ENCODE measurements at places on chromosomes 3 and 15. TPM values are rescaled to one million over a fixed set of nuclear protein-coding genes. Genes with fewer than 3 reads are reported as not detected.

- no peak for DNase-seq
These were observed 288.9 kb downstream of the EFHB start for GRCh38 chr3:19645093-19645492.

DNA sequence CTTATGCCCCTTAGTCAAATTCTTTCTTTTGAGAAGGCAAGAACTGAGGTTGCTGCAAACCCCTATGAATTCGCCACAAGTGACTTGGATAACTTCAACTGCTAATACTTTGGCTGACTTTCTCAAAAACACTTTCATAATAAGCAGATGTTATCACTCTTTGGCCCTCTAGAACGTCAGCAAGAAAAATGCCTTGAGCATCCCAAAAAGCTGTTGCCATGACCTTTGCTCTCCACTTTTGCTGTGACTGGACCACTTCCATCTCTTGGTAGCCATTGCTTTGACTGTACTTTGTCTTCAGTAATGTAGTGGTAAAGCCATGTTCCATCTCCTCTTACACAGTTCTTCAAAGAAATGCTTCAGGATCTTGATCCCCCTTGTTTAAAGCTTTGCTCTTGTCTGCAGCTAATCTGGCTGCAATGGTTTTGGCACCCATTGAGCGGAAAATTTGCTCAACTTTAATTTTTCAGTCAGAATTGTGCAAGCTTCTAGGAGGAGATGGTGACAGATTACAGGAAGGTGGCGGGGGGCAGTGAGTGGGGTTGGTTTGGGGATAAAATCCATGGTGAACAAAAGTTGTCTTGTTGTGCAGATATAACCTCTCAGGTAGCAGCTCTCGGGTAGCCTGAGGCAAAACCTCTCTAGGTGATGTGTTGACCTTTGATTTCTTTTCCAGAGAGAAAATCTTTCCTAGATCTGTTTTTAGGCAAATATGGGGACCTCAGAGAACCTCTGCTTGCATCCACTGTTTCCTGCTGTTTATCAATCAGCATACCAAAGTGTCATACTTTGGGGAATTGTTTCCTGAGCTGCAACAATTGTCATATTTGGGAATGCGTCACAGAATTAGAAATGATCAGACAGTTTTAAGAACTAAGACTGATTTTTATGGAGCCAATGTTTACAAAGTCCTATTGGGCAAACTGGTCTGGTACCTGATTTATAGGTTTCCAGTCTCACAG, 83.6 kb downstream of the CCR1 start:
- DNase-seq = no peak

CATSPER2 gene
- 3.6 TPM for polyA plus RNA-seq

GRCh38 chr15:74896316-74896715, 6.5 kb downstream of the MPI start:
- DNase-seq = no peak

GRCh38 chr3:145864336-145864735, 296.6 kb downstream of the PLOD2 start:
- no peak for DNase-seq

- DNase-seq = no peak
These were observed 1031.7 kb upstream of the CFAP20DC start for GRCh38 chr3:60081381-60082095.

GRCh38 chr3:139715166-139715565, 37.4 kb upstream of the NMNAT3 start:
- no peak for DNase-seq

ANKRD63 gene
- 0.18 TPM for polyA plus RNA-seq

DNA sequence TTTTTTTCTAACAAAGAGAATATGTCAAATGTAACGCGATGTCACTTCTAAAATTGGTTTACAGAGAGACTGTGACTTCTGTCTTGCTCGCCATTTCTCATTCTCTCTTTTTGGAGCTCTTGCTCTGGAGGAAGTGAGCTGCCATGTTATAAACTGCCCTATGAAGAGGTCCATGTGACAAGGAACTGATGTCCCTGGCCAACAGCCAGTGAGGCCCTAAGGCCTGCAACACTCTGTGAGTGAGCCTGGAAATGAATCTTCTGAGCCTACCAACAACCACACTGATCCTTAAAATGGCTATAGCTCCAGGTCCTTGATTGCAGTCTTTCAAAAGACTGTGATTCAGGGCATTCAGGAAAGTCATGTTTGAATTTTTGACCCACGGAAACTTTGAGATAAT, 49.9 kb downstream of the NMD3 start:
- no peak for DNase-seq

DNA sequence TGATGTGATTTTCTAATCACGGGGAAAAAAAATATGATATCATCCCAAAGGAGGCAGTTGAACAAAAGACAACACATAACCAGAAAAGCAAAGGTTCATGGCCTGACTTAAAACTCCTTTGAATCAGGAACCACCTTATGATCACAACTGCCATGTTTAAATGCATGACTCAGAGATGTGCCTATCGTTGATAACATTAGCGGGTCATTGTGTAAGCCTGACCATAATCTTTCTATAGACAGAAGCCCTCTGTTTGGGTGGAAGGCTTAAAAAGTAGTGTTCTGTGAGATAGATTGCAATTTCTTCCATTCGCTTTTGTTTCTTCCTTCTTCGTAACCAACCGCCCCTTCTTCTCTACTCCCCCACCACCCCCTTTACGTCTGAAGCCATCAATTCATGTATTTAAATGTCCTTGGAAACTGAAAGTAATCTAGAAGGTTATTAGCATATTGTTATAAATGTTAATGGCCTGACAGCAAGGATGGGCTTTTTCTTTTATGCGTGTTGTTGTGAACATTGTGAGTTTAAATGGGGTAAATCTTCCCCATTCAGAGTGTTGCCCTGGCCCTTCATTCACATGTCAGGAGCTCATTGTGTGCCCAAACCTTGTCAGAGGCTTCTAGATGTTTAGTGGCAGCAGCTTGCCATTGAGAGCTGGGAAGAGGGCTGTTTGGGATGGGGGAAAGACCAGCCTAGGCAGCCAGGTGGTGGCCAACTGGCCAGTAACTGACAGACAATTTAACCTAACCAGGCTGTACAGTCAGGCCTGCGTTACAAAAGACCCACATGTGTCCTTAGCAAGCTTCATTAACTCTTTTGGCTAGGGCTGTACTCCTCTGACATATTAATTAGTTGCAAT, 64.5 kb downstream of the EPHA3 start:
- no peak for DNase-seq

GRCh38 chr3:126197854-126198584, 17.6 kb upstream of the ALDH1L1 start:
- no peak for DNase-seq

DNA sequence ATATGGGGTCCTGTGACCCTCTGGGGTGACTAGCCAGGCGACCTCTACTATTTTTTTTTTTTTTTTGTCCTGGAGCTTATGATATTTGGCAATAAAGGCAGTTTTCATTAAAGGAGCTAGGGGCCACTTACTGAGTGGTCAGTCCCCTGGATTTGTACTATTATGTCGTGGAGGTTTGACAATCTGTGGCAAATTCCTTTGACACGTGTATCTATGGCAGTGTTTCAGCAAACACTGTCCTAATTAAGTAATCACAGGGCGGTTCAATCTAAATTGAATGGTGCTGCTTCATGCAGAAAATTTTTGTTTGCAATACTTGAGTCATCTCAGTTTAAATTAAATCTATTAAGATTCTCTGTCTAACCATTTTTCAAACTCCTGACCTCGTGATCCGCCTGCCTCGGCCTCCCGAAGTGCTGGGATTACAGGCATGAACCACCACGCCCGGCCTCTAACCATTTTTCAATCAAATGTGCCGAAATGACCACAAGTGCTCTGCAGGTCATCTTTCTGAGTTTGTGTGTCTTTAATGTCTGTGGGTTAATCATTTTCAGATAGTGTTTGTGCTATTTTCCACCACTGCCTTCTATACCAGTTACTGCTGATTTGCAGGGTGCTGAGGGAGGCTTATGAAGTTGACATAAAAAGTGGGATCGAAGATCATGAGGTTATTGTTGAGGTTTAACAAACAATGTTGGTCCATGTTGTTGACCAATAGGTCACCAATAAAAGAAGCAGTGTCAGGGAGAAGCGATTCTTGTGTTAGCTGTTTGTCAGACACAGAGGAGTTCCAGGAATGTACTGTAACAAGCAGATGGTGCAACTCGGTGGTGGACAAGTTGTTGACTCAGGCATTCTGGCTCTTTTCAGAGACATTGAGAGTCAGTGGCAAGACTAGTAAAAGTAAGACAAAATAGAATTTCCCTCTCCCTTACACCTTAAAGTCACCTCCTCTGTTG, 18.6 kb upstream of the SLC2A2 start:
- DNase-seq = no peak

NSUN3 gene
- polyA plus RNA-seq = 14.4 TPM

GRCh38 chr3:24400015-24400414, 94.6 kb downstream of the THRB start:
- no peak for DNase-seq

ROPN1B gene
- 0.43 TPM for polyA plus RNA-seq

- no peak for DNase-seq
These were observed 413.7 kb downstream of the LPP start for GRCh38 chr3:188567478-188568195.
